Globus pallidus (tissue), 1 donor: ENCODE measurements at places on chromosomes 2 and 18.

DNA sequence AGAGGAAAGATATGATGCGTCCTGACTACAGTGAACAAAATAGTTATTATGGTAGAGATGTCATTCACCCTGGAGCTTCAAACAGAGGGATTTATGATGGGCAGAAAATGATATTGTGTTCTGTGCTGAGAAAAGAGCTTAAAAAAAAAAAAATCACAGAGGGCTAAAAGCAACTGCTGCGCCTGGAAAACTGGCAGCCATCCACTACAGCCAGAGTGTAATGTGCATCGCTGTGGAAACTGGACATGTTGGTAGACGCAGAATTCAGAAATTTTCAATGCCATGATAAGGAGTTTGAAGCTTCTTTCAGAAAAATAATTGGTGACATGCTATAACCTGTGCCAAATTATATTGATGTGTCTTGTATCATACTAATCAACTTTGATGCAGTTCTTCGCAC is 122.9 kb upstream of the SOX11 start:
- no peak for DNase-seq

DNA sequence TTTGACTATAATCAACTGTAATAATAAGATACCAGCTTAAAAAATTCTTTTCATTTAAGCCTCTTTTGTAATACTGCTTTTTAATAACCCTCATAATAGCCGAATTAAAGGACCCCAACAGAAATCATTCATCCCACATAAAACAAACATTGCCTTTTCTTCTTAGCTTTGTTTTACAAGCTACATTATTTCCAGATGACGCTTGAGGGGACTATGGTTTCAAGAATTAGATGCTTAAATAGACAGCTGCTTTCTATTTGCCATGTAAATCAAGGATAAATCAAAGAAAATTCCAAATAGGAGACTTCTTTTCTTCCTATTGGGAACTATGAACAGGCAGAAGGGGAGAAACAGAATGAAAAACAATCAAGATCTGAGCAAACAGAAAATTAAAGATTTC is 200.7 kb upstream of the SMAD7 start:
- no peak for DNase-seq

GRCh38 chr2:204890680-204891079 is 345.4 kb downstream of the PARD3B start:
- DNase-seq = no peak

DNA sequence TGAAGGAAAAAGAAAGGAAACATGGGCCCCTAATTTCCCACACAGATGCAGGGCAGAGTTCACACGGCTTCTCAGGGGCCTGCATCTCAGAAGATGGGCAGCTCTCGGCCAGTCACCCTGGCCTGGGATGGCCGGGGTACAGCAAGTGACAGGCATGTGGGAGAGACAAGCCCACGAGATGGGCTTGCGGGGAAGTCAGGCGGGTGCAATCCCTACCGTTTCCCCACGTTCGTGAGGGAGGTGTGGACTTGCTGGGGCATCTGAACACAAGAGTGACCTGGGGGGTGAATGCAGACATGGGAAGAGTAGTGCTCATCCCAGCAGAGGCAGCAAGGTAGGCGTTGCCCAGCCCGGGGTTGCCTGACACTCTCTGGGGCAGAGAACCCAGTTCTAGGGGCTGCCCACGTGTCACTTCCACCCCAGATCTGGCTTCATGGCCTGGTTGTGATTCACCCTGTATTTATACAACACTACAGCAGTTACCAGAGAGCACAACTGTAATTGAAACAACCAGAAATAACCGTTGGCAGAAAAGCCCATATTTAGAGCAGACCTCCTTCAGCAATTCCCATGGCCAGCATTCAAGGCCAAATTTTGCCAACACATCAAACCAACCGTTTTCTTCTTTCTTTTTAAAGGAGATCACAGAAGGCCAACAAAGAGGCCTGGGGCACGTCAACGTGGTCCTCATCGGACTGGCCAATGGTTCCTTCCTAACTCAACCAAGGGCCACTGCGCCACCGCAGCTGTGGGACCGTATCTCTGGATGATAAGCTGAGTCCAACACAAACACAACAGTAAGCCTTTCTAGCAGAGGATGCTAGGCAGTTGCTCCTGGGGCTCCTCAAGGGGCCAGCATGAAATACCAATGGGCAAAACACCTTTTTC is 58.4 kb downstream of the PARD6G start:
- no peak for DNase-seq

- DNase-seq = no peak
These were observed 128.7 kb upstream of the CYP26B1 start for GRCh38 chr2:72276356-72276755.

DNA sequence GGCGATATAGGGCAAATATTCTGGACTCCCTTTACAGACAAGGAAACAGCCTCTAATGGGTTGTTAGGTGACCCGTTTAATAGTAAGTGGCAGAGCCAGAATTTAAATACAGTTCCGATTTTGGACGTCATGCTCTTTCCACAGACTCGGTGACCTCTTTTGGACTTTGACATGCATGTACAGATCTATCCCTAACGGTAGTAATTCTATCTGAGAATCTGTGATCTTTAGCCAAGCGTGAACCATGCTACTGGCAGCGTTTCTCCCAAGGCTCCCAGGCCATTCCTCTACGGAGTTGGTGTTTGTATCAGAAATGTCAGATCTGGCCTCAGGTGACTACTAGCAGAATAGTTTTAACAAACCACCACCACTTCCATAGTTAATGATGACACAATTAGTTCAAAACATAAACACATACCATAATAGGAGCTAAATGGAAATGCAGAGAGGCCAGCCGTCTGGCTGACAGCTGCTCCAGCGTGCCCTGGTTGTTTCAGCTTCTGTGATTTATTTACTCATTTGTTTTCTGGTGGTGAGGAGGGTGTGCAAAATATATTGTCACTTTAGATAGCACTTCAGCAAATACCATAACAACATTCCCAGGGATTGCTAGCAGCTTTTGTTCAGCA is 304.6 kb upstream of the LYPD1 start:
- DNase-seq = no peak

DNA sequence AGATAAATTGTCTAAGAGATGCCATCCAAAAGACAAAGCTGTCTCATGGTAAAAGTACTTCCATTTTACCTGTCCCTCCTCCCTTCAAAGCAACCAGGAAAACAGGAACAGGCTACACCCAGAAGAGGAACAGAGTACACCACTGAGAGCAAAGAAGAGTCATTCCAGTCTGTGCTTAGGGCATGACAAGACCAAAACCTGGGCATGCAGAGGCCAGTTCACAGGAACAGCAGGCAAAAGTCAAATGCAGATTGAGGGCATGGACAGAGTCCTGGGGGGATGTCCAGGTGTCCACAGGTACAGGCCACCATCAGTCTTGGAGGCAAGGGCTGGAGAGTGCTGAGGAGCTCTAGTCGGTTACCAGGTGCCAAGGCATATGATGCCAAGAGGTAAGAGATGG is 23.7 kb downstream of the PLEK start:
- DNase-seq = no peak

GRCh38 chr2:120614901-120615300 is 120.8 kb upstream of the GLI2 start:
- DNase-seq = no peak

DNA sequence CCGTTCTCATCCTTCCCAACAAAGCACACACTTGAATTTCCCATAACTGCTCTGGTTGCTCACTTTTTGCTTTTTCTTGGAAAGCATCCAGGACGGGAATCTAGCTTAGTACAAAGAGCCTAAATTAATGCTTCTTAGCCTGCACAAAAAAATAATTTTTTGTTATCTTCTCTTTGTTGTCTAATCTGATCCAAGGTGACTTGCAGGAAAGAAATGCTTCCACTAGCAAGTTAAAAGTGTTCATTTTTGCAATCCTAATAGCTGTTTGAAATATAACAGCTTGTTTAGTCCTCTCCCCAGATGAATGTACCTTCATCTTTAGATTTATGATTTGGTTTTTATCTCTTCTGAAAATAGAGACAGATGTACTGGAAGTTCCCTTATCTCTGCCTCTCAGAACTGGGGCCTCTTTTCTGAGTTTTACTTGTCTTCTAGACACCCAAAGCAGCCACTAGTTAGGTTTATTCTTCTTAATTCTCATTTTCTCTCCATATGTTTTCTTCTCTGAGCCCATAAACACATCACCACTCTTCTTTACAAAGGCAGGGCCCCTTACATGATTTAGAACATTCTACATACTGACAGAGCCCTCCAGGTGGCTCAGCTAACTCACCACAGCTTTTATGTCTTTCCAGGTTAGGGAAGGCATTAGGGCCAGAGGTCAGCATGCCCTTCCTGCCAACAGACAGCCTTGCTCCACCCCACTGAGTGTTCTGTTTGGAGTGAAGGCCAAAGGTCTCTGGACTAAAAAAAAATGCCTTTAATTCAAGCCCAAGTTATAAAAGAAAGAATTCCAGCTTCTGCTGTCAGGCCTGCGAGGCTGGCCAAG is 74.7 kb upstream of the MAP4K3 start:
- no peak for DNase-seq

DNA sequence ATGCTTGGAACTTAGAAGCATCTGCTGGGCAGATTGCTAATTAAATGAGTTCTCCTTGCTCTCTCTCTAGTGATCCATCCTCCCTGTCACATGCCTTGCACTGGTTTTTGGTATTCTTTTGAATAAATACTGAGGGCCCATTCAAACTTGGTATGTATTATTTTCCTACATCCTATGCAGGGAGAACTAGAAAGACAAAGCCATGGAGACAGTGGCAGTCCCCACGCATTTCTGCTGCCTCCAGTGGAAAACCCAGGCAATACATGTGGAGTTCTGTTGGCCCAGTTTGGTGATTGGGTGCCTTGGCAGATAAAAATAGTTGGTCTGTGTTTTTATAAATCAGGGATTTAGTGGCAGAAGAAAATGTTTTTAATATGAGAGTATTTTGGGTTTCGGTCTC is 68.7 kb downstream of the DIS3L2 start:
- no peak for DNase-seq

DNA sequence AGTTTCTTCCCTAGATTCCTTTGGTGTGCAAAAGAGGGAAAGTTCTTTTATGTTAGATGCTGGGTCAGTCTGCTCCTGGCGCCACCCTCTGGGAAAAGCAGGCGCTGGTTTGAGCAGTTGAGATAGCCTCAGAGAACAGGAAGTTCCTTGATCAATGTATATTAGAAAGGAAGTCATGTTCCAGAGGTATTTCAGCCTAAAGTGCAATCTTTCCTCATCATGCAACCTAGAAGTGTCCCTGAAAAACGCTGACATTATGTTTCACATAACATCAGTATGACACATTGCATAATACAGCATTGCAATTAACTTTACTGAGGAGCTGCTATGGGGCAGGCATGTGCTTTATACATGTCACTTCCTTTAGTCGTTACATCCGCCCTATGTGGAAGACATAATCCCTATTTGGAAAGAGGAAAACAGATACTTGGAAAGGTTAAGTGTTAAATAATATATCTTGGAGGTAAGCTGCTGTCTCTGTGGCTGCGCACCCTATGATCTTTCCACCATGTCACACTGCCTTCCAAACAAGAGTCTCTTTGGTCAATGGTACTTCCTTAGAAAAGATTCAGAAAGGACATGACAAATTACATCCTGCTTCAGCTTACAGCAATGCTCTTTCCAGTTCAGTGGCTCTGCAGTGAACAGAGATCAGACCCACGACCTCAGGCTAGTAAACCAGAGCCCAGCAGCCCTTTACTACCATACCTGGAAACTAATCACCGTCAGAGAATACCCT is 369.7 kb downstream of the RAD51AP2 start:
- peak; percentile 9 for DNase-seq

- DNase-seq = no peak
These were observed 10.0 kb upstream of the ALLC start for GRCh38 chr2:3647831-3648651.

DNA sequence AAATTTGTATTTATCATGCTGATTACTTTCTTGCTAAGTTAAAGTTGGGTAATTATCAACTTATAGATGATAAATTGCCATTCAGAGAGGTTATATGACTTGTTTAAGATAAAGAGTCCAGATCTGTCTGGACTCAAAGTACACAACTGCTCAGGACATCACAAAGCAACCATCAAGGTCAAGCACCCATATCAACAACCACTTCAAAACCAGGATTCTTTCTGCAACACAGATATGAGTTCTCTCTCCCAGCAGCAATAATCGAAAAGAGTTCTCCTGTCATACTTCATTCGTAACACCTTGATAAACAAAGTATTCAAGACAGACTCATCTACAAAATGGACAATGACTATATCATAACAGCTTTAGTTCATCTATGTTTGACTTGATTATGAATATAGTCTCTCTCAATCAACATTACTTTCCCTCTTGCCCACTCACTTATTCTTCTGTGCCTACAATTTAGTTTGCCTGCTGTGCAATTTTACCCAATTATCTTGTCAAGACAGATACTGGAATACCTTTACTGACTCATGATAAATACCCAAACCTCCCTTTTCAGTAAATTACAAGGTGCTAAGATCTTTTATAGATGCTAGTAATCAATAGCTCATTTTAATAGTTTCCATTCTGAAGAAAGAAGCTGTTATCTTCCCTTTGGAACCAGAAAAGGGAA is 281.8 kb downstream of the NBAS start:
- no peak for DNase-seq

GRCh38 chr2:75736276-75736675 is 25.6 kb upstream of the GCFC2 start:
- DNase-seq = no peak

- DNase-seq = no peak
These were observed 2.0 kb downstream of the C2orf72 start for GRCh38 chr2:231039294-231039664.

- no peak for DNase-seq
These were observed 20.0 kb downstream of the MERTK start for GRCh38 chr2:111918383-111918806.

DNA sequence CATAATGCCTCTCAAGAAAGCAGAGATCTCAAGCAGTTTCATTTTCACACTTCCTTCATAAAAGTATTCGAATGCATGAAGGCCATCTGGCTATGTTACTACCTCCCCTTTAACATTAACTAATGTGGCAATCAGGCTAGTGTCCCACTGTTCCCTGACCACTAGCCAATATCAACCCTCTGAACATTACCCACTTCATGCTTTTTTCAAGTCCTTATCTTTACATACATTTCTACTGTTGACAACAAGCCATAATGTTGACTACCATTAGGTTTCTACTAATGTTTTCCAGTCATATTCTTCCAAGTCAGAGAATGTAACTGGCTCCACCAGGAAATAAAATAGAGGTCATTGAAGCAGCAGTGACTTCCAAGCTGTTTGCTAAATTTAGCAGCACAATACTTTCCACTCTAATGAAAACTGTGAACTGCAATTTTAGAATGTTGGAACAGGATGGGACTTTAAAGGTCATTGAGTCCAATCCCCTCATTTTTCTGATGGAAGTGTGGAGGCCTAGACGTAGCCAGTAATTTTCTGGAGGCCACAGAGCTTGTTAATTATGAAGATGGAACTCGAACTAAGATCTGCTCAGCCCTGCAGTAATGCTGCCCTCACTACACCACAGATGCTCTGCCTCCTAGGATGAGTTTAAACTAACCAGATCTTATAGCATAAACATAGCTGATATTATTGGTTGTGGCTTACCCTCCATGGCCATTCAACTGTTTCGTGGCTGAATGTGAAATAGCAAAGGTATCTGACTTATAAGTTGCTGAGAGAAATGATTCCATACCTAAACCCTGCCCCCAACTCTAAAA is 630 bp upstream of the PPP1R1C start:
- DNase-seq = no peak

- peak; percentile 77 for DNase-seq
These were observed 29.3 kb upstream of the DUSP2 start for GRCh38 chr2:96174251-96175144.

- DNase-seq = no peak
These were observed 99.8 kb upstream of the FZD7 start for GRCh38 chr2:201933792-201934237.

- no peak for DNase-seq
These were observed 138.4 kb upstream of the HDAC4 start for GRCh38 chr2:239539083-239539775.

GRCh38 chr2:239574434-239575156 is 173.8 kb upstream of the HDAC4 start:
- DNase-seq = peak; percentile 26

- no peak for DNase-seq
These were observed 29.1 kb downstream of the ACVR2A start for GRCh38 chr2:147873859-147874483.
